Activated T-cell treated with anti-CD3 and anti-CD28 coated beads, Interleukin-2, amount 50 U/mL, for 48 hours (primary cell): ENCODE measurements at places on chromosomes 2 and 18.

- no peak for DNase-seq
These were observed 72.8 kb downstream of the PHLPP1 start for GRCh38 chr18:62788111-62788510.

GRCh38 chr2:57181315-57182038 is 865.1 kb upstream of the VRK2 start:
- no peak for DNase-seq

DNA sequence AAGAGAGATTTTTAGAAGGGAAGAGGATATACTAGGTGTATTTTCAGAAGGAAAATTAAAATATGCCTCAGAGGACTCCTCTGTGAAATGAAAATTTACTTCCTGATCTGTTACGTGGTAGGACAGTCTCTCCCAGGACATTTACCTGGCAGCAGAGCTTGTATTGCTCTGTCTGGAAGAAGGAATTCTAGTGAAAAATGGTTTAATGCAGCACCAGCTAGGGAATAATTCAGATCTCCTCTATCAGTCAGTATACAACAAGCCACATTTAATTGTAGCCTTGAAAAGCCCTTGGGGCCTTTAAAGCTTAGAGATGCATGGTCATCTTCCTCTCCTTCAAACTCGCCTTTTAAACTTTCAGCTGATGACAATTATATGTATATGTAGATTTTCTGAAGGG is 49.6 kb downstream of the PIK3C3 start:
- DNase-seq, result no peak

DNA sequence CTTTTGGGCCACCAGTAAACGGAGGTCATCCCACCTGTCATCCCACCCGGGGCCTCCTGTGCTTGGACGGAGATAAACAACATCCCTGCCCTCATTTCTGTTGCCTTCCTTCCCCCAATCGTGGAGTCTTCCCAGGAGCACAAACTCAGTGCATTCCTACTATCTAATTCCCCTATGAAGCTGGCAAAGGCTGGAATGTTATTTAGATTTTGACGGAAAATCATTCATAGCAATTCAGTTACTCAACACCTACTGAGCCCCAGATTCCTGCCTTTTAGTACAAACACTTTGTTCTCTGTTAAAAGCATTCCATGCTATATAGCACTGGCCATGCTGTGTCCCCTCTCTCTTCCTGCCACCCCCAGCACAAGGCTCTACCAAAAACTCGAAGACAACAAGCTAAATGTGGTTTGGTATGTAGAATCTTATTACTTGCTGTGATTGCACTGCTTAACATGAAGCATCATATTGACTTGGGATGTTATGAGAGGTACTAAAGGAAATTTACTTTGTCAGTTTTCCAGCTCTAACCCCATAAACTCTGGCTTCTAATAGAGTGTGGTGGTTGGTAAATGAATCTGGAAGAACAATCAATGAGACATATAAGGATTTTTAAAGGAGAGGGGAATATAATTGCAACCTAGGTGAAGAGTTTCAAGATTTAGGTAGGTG is 32.3 kb upstream of the IMPA2 start:
- DNase-seq, result no peak

GRCh38 chr2:71151620-71152019 is 21.2 kb downstream of the MPHOSPH10 start:
- DNase-seq, result no peak

DNA sequence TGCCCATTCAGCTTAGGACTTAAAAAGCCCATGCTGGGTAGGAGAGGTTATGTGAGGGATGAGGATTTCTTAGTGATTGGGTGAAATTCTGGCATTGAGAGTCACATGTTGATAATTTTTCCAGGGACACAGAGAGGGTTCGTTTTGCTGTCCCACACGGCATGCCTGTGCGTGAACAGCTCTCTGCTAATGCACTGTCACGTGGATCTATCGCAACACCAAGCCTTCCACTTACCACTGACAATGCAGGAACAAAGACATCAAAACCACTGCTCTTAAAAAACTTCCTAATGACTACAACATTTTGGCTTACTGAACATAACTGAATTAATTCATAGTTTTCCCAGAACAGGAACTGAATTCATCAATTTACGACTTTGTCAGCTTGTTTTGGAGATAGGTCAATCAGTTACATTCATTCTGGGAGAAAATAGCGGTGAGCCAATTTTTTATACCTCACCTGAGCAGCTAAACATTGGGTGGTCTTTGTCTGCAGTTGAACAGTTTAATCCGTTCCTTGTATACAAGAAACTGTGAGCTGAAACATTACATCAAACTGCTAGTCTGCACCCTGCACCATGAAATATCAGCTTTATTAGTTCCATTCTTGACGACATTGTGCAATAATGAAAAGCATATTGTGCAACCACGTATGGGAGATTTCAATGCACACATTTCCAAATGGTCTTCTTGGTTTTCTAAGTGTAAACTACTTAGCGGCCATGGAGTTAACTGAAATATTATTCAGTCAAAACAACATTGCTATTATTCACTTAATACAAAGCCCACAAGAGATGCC is 127.1 kb downstream of the LPIN1 start:
- no peak for DNase-seq

- no peak for DNase-seq
These were observed 121.3 kb upstream of the NRXN1 start for GRCh38 chr2:51153236-51153635.

- no peak for DNase-seq
These were observed 30.7 kb downstream of the CNGA3 start for GRCh38 chr2:98376996-98377395.

DNA sequence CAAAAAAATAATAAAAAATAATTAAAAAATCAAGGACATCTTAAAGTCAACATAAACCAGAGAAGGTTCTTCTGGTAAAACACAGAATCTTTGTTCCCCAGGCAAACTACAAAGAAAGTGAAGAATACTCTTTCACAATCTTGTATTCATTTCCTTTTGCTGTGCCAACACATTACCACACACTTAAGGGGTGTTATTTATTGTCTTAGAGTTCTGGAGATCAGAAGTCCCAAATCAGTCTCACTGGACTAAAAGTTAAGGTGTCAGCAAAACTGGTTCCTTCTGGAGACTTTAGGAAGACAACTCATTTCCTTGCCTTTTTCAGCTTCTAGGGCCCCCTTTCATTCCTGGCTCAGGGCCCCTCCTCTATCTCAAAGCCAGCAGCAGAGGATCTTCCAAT is 12.2 kb upstream of the CAB39 start:
- no peak for DNase-seq

GRCh38 chr18:3234457-3234856 is 13.1 kb upstream of the MYL12A start:
- no peak for DNase-seq

GRCh38 chr18:9474108-9474982 is 968 bp upstream of the RALBP1 start:
- DNase-seq, result no peak

- no peak for DNase-seq
These were observed 4.2 kb downstream of the CHCHD5 start for GRCh38 chr2:112588611-112589045.

GRCh38 chr18:50748243-50749229 is 71.3 kb downstream of the MRO start:
- DNase-seq, result no peak

DNA sequence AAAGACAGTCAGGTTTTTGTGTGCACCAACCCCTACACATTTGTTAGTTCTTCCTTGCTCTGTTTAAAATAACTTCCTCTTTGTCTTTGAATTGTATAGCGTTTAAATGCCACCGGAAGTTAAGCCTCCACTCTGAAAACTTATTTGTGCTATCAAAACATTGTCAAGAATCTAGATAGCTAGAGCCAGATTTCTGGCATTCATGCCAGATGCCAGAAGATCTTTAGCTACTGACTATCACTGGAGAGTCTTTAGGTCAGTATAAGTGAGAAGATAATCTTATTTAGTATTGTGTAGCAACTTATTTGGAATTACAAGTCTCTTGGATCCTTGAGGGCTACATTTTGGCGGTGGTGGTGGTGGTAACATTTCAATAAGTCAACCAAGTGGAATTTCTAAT is 63.4 kb upstream of the ADAM23 start:
- no peak for DNase-seq

- DNase-seq, result no peak
These were observed 318.0 kb downstream of the FIGN start for GRCh38 chr2:163417596-163418337.

- no peak for DNase-seq
These were observed 50.1 kb downstream of the RPL31 start for GRCh38 chr2:101052147-101052546.
